ENCODE measurements at places on chromosomes 5 and 9.

- DNase-seq, result no peak
Observed at GRCh38 chr5:83485842-83486241, 14.3 kb downstream of the VCAN start.

DNA sequence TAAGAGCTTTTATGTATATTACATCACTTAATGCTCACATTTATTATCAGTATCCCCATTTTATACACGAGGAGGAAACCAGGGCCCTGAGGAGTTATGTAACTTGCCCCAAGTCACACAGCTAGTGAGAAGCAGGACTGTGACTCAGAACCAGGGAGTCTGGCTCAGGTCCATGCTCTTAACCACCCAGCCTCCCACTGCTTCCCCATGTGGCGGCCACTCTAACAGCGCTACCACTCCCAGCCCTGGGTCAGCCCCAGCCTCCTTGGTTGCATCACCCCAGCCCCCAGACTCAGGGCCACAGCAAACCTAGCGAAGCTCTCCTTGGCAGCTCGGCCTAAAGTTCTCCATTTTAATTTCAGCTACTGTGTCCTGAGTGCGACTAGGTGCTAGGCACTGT, 159.1 kb downstream of the PAX5 start:
- DNase-seq, result no peak

DNA sequence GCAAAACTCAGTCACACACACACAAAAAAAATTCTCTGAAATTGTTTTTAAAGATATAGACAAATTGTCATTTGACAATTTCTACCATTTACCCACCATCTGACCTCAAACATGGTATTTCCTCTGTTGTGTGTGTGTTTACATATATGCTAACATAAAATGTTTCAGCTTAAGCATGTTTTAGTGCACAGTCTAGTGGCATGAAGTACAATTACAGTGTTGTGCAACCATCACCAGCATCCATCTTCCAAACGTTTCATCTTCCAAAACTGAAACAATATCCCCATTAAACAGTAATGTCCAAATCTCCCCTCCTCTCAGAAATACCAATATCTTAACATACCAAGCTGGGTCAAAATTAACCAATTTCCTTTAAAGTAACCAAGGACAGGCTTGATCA, 65.2 kb downstream of the MYO10 start:
- DNase-seq, result no peak

DNA sequence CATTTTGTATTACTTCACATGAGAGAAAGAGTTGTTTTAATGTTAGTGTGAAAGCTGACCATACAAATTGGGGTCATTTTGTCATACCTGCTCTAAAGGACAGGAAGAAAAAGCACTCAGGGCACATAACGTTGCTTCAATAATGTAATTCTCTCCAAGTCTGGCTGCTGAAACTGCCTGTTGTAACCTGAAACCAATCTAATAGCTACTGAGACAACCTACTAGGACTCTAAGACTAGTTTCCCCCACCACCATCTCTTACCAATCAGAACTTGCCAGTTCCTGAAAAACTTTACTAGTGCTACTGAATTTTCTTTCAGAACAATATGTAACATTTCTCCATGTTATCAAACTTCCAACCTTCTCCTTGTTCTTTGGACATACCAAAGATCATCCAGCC, 374.7 kb downstream of the PTPRD start:
- DNase-seq, result no peak

- no peak for DNase-seq
Observed at GRCh38 chr5:131814990-131815389, 18.2 kb upstream of the FNIP1 start.

DNA sequence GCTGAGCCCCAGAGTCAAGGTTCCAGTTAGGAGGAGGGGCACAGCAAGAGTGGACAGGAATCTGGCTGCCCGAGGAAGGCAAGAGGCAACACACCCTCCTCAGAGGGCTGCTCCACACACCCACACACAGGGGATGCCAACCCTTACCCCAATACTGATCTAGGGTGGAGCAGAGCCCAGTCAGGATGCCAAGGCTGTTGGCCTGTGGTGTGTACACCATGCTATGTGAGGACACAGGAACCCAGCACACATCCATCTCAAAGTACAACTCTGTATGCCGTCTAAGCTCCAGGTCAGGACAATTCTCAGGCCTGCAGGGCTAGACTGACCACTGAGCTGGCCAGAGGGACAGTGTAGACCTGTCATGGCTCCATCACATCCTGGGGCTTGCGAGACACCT, 2.6 kb downstream of the SEPTIN8 start:
- DNase-seq, result no peak

GRCh38 chr5:74966141-74967026, 86.0 kb downstream of the GCNT4 start:
- no peak for DNase-seq

DNA sequence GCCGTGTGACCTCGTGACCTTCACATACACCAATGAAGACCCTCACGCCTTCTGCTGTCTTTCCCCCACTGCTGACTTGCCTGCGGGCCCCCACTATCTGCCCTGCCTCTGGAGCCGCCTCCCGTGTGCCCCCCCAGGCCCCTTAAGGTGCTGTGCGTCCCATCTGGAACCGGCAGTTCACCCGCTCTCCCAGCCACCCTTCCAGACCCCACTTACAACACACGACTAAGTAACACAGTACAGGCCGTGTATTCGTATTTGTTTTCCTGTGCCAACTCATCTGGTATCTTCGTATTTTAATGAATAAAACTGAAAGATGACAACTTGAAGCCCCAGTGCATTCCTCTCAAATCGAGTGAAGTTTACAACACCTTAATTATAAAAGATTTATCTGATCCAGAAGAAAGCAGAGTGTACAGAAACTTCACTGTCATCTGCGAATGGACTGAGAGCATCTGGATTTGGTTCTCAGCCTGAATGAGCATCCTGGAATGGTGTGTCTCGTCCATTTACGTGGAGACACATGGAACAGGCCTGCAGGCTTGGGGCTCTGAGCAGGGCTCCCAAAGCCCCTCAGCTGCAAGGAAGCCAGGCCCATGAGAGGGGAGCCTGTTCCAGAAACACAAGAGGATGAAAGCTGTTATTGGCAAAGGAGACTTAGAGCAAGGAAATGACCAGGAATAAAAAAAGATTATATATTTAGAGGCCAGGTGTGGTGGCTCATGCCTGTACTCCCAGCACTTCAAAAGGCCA, 21.9 kb upstream of the TERT start:
- DNase-seq, result no peak

DNA sequence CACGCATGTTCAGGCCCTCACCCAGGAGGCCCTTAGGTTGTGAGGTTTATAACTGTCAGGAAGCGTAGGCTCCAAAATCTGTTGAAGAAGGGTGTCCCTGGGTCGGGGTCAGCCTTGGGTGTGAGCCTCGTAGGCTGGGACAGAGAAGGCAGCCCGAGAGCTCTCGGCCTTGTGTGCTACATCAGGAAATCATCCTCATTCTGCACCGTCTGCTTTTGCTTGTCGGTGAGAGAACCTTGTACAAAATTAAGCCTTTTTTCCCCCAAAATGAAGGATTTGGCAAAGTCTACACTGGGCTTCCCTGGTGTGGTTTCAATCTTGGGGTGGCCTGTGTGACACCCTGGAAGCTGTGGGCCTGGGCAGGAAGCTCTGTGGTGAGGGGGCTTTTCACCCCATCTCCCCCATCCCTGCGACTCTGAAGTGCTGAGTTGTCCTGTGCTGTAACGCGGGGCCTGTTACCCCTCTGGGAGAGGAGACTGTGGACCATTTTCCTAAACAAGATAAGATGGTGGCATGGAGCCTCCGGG, 55.3 kb downstream of the AHRR start:
- DNase-seq, result no peak

DNA sequence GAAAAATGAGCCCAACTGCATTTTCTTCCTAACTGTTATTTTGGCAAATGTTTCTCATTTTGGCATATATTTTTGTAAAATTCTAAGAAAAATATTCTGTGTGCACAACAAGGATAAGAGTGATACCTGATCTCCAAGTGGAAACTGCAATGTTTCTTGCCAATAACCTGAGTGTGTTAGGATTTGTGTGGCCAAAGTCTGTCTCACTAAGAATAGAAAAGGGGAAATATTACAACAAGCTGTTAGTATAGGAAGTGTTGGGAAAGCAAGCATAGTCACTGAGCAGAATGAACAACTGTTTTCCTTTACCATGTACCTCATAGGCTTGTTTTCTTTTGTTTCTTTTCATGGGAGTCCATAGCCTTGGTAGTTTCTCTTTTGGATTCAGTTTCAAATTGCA, 624.2 kb downstream of the MTRR start:
- no peak for DNase-seq

GRCh38 chr5:20266066-20266465, 278.1 kb upstream of the CDH18 start:
- no peak for DNase-seq

DNA sequence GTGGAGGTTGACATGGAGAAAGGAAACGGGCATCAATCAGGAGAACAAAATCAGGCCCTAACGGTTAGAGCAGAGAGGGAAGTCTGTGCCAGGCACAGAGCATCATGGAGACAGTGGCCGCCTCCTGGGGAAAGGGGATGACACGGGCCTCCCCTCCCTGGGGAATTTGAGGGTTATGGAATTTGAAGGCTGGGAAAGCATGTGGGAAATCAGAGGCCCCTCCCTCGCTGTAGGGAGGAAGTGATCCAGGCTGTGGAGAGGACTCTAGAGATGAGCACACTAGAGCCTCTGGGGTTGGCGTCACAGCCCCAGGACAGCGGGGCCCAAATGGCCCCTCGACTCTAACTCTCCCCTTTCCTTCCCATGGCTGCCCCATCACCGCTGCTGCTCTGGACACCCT, 36.7 kb downstream of the PROP1 start:
- peak; percentile 23 for DNase-seq

DNA sequence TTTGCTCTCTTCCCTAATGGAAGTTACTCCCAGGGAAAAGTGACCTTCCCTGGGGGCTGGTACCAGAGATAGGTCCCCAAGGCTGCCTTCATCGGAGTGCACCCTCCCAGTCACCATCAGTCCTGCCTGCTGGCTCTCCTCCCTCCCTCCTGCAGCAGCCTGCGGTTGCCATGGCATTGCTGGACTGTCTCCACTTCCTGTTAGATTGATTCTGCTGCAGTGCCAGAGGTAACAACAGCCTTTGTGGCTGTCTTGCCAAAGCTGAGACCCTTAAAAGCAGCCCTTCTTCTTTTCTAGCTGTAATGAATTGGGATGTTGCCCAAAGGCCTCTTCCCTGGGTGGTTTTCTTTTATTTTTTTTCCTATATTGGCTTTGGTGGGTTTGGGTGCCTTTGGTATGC, 78.1 kb upstream of the PRLR start:
- no peak for DNase-seq
